Pulmonary artery endothelial cell (primary cell): ENCODE measurements at places on chromosomes 3 and 15.

GRCh38 chr15:75775296-75776064 lies 62.8 kb upstream of the CSPG4 start:
- no peak for DNase-seq

DNA sequence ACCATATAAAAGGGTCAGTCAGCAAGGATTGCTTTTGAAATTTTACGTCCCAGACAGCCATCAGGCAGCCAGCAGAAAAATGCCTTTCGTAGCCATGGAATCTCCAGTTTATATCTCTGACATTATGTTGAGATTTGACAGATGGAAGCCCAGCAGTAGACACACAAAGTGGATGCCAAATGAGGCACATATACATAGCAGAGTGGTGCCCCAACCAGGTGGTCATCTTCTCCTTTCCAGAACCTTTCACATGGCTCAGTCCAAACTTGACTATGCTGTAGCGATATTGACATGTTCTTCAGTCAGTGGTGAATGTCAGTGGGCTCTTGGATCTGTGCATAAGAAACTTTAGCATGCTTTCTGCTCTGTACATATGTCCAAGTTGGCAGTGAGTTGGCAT lies 123.3 kb upstream of the GBE1 start:
- no peak for DNase-seq

- no peak for DNase-seq
Measured at GRCh38 chr3:180403156-180403555, 198.8 kb upstream of the TTC14 start.

DNA sequence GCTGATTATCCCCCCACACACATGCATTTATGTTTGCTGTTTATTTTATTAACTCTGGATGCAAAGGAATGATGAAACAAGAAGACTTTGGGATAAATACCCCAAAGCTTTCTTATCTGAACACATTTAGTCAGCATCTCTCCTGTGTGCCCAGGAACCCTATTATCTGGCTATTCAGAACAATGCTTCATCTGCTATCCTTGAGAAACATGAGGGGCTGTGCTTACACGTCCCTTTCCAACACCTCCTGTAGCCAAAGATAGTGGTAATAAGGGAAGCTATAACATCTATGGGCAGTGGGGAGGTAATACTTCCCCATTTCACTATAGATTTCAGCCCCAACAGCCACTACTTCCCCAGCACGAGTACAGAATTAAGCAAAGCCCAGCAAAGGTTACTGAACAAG lies 94.7 kb downstream of the SSR3 start:
- DNase-seq = no peak

DNA sequence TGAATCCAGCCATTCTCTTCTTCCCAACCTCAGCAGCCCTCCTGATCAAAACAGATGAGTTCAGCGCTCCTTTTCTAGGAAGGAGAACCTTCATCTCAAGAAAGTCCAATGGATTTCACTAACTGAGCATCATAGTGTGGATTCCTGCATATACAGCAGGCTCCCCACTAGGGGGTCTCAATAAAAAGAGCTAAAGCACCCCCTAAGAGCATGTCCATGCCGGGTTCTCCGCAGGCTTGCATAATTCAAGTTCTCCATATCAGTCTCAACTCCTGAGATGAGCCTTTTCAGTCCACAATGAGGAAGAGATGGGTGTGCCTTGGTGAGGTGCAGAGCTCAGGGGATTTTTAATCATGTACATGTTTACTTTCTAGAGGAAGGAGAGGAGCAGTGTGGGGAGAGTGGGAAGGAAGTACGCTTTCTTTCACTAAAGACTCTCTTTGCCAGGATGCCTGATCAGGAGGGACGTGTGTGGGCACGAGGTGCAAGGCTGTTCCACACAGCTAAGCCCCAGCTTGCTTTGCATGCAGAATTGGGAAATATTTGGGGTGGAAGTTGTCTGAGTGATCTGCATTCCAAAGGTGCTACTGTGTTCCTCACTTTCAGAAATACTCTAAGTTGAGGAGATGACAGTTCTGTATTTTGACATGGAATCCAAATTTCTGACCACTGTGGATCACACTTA lies 563.5 kb downstream of the OCA2 start:
- no peak for DNase-seq

DNA sequence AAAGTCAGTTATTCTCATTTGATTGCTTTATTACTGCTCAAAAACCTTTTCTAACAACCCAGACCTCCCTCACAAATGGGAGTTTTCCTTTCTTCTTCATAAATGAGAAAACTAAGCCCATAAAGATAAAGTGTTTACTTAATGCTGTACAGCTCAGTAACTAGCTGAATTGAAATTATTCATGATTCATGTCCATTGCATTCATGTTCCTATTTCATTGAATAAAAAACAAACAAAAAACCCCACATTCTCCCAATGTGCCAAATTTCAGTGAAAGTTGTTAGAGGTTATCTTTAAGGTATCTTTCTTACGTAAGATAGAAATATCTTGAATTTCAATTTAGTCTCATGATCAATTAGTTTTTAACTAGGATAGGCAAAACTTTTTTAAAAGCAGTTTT lies 2.8 kb downstream of the PLSCR2 start:
- no peak for DNase-seq

GRCh38 chr3:37444696-37445095 lies 270.3 kb upstream of the LRRFIP2 start:
- no peak for DNase-seq

- DNase-seq = no peak
Measured at GRCh38 chr3:99409961-99410360, 228.4 kb upstream of the COL8A1 start.

GRCh38 chr3:14388201-14388600 lies 14.2 kb upstream of the SLC6A6 start:
- DNase-seq = no peak

DNA sequence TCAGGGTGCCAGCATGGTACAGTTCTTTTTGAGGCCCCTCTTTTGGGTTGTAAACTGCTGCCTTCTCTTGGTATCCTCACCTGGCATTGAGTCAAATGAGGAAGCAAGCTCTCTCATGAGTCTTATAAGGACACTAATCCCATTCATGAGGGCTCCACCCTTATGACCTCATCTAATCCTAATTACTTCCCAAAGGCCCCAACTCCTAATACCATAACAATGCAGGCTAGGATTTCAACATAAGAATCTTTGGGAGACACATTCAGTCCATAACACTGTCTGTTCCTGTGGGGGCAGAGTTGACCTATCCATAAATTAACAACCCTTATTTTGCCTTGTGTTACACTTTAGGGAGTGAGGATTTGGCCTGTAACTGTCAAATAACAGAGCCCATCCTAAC lies 278.3 kb downstream of the LRTM1 start:
- no peak for DNase-seq

DNA sequence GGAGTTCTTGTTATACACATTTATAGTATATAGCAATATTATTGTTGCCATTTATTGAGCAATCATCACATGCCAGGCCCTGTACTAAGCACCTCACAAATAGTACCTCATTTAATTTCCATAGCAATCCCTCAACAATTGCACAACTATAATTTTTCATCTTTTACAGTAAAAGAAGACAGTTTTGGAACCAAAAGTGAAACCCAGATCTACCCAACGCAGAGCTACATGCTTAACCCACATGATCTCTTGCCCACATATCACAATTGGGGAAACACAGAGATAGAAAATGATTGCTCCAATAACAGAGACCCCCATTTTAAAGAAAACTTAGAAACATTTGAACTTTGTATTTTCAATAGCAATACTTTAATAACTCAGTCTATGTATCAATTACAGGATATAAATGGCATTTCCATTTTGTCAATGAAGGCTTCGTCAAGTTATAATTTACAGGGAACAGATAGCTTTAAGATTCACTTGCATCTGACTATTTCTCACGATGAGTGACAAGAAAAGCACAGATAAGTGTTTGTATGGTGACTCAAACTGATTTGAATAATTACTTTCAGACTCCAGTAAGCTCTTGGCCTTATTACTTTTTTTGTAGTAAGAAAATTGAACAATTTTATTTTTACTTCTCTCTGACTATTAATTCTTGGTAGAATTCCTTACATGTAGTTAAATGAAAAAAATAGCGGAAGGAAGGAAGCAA lies 38.7 kb upstream of the CCDC50 start:
- no peak for DNase-seq

DNA sequence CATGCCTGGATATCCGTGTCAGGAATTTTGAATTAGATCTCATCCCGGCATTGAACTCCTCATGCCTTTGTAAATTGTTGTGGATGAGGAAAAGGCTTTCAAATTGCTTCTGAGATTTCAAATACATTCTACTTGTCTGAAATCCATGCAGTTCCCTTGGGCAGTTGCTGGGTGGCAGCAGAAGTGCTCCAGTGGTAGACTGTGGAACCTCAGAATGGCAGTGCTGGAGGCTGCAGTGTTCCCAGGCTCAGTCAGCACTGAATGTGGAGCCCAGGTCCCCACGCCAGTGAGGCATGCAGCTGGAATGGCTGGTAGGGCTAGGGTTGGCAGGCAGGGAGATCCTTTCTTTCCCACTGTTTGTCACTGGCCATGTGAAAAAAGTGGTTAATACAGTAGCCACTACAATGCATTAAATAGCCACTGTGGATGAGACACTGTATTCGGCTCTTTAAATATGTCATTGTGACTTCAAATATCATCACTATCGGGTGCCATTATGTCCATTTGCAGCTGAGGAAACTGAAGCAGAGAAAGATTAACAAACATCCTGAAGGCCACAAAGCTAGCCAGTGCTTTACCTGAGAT lies 98.6 kb downstream of the TPRG1 start:
- DNase-seq = peak; percentile 1

DNA sequence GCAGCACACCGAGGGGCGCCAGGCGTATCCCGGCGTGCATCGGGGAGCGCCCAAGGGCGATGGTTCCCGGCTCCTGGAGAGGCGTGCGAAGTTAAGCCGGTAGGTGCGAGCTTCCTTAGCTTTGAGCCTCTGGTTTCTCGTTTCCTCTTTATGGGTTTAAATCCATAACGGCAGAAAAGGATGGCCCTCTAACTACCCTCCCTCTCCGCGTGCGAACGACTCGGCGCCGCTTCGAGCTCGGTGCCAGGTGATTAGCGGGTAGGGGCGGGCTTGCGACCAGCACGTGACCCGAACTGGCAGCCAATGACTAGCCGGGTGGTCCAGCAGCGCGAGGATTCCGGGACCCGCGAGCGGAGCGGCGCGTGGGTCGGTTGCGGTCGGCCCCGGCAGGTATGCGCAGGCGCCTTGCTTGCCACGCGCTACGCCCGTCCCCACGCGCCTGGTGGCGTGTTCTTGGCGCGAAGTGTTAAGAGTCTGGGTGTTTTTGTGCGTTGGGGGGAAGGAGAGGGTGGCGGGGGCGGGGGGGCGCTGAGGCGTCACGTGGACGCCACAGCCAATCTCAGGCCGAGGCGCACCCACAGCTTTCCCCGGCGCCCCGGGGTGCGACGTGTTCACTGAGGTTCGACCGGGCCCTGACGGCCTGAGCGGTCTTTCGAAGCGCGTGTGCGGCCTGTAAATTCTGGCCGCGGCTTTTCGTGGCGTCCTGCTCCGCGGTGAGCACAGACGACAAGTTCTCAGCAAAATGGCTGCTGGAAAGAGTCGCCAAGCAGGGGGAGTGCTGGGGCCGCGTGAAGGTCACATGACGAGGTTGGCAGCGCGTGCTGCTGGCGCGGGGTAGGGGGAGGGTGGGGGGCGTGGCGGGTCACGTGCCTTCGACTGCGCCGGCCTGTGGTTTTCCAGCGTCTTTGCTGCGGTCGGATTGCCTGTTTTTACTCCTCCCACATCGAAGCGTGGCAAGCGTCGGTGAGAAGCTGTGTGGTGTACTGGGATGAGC lies 38.7 kb upstream of the MGA start:
- peak; percentile 63 for DNase-seq

DNA sequence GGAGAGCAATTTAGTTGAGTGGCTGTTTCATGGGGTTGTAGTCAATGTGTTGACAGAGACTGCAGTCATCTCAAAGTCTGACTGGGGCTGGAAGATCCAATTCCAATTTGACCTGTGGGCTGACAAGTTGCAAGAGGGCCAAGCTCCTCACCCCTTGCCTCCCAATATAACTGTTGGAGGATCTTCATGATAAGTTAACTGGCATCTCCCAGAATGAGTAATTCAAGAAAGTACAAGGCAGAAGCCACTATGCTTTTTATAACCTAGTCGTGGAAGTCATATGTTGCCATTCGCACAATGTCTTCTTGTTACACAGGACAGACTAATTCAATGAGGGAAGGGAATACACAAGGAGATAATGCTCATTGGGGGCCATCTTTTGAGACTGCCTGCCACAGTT lies 29.1 kb downstream of the GPR15 start:
- no peak for DNase-seq

GRCh38 chr15:88833731-88834100 lies 30.5 kb downstream of the ACAN start:
- DNase-seq = no peak

DNA sequence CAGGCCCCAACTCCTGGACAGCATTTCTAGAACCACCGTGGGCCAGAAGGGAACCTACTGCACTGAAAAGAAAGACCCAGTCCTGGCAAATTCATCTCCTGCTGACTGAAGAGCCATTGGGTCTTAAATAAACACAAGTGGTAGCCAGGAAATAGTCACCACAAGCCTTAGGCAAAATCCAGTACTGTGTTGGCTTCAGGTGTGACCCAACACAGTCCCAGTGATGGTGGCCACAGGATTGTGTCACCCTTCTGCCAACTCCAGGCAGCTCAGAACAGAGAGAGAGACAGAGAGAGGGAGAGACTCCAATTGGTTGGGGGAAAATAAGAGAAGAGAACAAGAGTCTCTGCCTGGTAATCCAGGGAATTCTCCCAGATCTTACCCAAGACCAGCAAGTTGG lies 23.1 kb downstream of the NEDD4 start:
- no peak for DNase-seq
